ENCODE measurements at places on chromosomes 5 and 9. TPM values are rescaled to one million over a fixed set of nuclear protein-coding genes. Genes with fewer than 3 reads are reported as not detected.

- DNase-seq, result no peak
- H3K4me1 ChIP-seq, result peaks cover 57% of the 10 kb centered on the region
- no peak overlapping the region for H3K4me3 ChIP-seq
- H3K27ac ChIP-seq, result no peak overlapping the region
- H3K27me3 ChIP-seq, result no peaks in the 10 kb centered on the region
Measured at GRCh38 chr5:65981548-65981947, 55.2 kb downstream of the ERBIN start.

DNA sequence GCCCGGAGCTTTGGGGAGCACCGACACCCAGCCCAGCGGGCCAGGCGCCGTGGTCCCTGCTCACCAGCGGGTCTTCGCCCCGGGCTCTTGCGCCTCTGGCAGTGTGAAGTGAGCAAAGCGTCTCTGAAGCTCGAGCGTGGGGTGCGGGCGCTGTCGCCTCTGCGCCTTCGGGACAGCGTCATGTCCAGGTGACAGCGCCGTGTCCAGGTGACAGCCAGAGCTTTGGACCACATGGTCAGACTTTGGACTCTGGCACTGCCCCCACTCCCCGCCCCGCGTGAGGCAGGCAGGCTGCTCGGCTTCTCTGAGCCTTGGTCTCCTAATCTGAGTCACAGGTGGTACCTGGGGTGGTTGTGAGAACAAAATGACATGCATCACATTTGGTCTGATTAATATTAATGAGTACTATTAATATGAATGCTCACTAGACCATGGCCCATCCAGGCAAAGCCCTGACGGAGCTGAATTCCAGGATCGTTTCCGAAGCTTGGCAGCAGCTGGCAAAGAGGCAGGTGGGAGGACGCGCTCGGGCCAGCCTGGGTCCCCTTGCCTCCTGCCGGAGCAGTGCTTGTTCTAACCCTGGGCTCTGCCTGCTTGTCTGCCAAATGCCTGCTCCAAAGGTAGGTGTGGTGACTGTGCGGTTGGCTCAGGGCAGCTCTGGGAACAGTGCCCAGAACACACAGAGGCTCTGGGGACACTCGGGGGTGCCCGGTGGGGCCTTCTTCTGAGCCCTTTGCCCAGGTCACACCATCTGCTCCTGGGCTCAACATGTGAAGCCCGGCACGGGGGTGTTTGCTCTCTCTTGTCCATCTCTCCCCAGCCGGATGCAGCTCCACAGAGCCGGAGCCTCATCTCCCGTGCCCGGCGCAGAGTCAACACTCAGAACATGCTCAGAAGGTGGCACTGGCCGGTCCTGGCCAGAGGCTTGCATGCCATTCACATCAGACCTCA is 157.1 kb downstream of the OLFM1 start:
- peaks cover 10% of the 10 kb centered on the region for H3K27me3 ChIP-seq
- no peak overlapping the region for H3K4me3 ChIP-seq
- no peaks in the 10 kb centered on the region for H3K36me3 ChIP-seq
- DNase-seq, result no peak
- no peaks in the 10 kb centered on the region for H3K4me1 ChIP-seq

Gene RARS1
- 135 TPM for total RNA-seq

DNA sequence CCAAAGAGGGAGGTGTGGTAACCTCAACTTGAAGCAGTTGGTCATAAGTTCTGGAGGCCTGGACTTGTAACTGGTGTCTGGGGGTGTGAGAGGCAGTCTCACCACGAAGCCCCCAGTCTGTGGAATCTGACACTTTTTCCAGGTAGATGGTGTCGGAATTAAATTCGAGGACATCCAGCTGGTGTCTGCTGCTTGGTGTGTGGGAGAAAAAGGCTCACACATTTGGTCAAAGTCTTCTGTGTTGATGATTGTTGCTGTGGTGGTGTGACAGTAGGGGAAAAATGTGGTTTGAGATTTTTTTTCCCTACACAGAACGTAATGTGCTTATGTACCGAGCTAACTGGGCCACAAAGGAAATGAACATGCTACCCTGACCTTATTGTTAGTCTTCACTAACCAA is 251.9 kb downstream of the MAT2B start:
- no peak overlapping the region for H3K4me3 ChIP-seq
- H3K27ac ChIP-seq, result no peak overlapping the region
- no peaks in the 10 kb centered on the region for H3K27me3 ChIP-seq
- H3K4me1 ChIP-seq, result no peaks in the 10 kb centered on the region

DNA sequence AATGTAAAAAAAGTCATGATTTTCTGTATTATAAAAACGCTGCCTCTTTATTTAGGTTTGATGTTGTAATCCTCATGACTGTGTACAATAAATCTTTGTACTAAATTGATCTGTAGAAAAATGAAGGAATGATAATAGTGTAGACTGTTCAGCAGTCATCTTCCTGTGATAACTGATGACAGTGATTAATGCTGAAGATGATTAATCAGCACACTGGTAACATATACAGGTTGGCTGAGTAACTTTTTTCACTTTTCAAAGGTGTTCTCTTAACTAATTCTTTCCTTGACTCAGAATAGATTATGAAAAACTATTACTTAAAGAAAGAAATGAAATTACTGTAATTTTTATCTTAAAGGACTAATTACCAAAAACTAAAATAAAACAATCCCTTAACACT is 122.5 kb downstream of the RFX3 start:
- H3K27me3 ChIP-seq, result no peaks in the 10 kb centered on the region
- H3K4me3 ChIP-seq, result no peak overlapping the region
- no peak overlapping the region for H3K27ac ChIP-seq
- H3K4me1 ChIP-seq, result peaks cover 36% of the 10 kb centered on the region
- H3K36me3 ChIP-seq, result peaks cover 5% of the 10 kb centered on the region

DNA sequence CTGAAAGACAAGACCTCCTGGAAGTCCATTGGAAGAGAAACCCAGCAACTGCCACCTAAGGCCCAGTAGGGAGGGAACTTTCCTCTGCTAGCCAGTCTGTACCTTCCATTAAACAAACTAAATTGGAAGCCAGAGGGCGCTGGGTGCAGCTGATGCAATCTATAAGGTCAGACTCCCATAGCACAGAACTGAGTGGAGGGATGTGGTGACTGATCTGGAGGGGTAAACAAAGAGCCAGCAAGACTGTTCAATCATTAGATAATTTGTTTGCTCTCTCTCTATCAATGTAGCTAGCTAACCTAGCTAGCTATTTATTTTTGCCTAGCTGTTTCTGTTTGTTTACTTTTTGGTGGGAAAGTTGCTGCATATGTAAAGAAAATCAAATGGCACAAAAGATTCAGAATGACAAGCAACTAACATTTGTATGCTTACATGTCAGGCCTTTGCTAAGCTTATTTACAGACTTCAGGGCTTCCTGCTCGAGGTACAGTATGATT is 291.8 kb upstream of the DAB2 start:
- no peaks in the 10 kb centered on the region for H3K4me1 ChIP-seq
- no peaks in the 10 kb centered on the region for H3K36me3 ChIP-seq
- no peak overlapping the region for H3K27ac ChIP-seq
- no peak overlapping the region for H3K4me3 ChIP-seq

Gene IRGM
- total RNA-seq, result 2.3 TPM

All from activated CD4-positive, alpha-beta T cell treated with anti-CD3 and anti-CD28 coated beads for 36 hours (primary cell).